ENCODE measurements at places on chromosomes 13 and 19.

DNA sequence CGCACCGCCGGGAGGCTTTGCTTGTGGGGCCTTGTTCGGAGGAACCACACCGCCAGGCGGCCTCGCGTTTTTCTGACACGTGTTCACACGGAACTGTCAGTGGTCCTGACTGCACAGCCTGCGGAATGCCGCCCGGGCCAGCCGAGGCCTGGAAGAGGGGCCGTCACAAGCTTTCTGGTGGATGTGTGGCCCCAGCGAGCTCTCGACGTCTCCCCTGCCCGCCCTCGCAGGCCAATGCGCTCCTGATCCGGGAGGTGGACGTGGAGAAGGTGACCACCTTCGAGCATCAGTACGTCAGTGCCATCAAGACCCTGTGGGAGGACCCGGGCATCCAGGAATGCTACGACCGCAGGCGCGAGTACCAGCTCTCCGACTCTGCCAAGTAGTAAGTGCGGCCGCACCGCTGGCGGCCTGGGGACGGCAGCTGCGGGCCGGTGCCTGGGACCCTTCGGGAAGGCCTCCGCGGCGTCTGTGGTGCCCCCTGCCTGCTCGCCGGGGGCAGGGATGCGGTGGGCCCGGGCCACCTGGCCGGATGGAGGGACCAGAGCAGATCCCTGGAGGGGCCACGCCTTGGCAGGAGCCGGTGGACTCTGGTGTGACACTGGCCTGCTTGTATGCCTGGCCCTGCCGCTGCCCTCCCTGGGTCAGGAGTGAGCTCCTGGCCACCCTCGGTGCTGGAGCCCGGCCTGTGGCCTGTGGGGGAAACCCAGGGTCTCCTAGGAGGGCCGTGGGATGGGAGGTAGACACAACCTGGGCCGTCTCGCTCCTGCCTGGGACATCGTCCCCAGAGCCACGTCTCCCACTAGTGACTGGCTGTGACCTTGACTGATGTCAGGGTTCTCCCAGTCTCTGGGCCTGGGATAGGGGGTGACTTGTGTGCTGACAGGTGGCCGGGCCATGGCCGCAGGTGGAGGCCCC is 19.2 kb downstream of the GNA11 start:
- DNase-seq, result no peak

DNA sequence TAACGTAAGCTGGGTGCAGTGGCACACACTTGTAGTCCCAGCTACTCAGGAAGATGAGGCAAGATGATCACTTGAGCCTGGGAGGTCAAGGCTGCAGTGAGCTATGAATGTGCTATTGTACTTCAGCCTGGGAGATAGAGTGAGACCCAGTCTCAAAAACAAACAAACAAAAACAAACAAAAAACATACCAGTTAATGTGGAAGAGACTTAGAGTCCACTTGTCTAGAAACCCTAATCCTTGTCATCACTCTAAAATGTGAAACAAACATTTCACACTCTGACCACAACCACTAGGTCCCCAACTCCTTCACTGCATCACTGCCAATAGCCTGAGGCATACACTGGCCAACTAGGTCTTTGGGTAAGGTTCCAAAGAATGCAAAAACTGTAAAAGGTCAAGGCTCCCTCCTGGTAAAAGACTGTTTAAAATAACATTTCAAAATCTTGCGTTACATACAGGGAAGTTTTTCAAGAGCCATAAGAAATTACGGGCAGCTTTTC is 28.6 kb upstream of the CYP2B6 start:
- no peak for DNase-seq

- no peak for DNase-seq
Measured at GRCh38 chr13:91241221-91241933, 106.1 kb upstream of the MIR17HG start.

DNA sequence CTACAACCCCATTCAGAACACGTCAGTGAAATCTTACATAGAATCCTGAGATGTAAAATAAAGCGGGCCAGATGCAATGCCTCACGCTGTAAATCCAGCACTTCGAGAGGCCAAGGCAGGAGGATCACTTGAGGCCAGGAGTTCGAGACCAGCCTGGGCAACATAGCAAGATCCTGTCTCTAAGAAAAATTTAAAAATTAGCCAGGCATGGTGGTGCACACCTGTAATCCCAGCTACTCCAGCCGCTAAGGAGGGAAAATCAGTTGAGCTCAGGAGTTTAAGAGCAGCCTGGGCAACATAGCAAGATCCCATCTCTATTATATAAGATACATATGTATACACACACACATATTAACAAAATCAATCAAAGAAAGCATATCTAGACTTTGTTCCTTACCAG is 41.2 kb downstream of the PEX11G start:
- DNase-seq, result no peak

DNA sequence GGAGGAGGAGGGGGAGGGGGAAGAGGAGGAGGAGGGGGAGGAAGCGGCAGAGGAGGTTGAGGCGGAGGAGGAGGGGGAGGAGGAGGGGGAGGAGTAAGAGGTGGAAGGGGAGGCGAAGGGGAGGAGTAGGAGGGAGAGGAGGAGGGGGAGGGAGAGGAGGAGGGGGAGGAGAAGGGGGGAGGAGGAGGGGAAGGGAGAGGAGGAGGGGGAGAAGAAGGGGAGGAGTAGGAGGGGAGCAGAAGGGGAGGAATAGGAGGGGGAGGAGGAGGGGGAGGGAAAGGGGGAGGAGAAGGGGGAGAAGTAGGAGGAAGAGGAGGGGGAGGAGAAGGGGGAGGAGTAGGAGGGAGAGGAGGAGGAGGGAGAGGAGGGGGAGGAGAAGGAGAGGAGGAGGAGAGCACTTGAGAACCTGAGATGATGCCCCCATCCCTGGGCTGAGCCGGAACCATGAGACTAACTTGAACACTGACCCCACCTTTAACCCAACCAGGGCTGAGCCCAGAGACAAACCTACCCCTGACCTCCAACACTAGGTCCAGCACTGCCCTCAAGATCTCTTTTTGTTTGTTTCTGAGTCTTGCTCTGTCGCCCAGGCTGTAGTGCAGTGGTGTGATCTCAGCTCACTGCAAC is 12.6 kb downstream of the ABCA7 start:
- DNase-seq, result no peak

DNA sequence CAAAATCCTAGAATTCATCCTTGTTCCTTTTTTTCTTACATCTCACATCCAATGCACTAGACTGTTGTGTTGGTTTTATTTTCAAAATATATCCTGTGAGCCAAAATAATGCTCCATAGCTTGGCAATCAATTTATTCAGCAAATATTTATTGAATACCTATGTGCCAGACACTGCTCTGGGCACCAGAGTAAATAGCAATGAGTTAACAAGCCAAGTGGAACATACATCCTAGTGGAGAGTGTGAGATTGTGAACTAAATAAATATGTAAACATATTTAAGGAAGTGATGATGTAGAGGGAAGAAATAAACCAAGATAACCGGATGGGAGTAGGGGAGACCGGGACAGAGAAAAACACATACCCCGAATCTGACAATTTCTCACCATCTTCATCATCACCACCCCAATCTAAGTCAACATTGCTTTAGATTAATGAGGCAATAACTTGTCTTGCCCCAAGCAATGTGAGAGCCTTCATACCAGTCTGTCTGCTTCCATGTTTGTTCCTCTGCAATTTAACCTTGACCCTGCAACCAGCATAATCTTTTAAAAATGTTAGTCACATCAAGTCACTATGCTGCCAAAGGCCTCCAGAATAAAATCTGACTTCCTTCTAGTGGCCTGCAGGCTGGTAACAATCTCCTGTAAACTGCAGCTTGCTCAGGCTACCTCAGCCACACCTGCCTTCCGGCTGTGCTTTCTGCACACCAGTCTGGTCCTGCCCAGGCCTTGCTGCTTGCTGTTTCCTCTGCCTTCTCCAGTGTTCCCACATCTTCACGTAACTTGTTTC is 199.2 kb downstream of the DLEU7 start:
- no peak for DNase-seq

DNA sequence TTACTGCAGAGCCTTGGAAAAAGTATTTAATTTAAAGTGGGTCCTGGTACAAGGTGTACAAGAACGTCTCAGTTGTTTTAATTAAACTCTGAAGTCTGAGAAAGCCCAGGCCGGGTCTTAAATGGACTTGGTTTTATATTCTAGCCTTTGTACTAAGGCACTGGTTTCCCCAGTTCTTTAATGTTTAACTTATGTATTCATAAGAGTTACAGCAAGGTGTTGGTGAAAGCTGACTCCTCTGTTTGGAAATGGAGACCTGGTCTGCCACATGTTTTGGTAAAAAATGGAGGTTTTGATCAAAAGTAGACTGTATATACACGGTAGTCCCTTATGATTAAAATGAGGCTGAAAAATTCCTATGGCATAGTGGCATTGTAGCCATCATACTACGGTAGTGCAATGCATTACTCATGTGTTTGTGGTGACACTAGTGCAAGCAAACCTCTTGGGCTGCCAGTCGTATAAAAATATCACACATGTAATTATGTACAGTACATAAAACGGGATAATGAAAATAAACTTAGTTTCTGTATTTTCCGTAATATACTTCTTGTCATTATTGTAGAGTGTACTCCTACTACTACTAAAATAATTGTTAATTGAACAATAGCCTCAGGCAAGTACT is 883.4 kb upstream of the SPRY2 start:
- no peak for DNase-seq

DNA sequence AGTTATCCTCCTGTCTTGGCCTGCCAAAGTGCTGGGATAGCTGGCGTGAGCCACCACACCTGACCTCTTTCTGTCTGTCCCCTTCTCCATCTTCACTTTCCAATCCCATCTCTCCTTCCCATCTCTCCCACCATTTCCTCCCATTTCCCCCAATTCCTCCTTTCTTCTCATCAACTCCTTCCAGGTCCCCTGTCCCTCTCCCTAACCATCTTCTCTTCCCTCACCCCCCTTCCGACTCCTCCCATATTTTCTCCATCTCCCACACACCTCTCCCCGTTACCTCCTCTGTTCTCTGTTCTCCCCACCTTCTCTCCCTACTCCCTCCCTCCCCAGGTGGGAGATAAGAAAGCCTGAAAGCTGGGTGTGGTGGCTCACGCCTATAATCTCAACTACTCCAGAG is 40.6 kb downstream of the KEAP1 start:
- no peak for DNase-seq

DNA sequence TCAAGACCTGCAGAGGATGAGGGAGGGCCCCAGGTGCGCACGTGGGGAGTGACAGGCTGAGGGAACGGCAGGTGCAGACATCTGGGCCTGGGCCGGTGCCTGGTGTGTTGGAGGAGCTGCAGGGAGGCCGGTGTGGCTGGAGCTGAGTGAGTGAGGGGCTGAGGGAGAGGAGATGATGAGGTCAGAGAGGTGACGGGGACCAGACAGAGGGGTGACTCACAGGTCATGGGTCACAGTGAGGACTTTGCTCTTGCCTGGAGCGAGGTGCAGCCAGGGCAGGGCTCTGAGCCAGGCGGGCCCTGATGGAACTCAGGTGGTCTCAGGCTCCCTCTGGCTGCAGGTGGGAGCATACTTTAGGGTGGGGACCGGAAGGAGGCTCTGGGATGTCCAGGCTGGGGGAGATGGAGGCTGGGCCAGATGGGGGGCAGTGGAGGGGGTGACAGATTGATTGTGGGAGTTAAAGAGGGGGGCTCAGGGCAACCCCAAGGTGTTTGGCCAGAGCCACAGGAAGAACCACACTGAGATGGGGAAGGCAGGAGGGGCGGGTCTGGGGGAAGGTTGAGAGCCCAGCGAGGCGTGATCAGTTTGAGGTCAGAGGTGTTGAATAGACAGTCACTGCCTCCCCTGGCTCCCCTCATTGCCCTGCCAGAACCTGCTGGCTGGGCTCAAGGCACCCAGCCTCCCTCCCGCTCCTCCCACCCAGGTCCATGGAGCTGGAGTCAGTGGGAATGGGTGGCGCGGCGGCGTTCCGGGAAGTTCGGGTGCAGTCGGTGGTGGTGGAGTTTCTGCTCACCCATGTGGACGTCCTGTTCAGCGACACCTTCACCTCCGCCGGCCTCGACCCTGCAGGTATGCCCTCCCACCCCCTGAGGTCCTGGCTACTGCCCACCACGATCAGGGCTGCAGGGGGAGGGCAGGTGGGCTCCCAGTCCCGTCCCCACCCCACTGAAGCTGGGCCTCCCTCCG is 8.4 kb downstream of the ARHGAP33 start:
- DNase-seq, result no peak

DNA sequence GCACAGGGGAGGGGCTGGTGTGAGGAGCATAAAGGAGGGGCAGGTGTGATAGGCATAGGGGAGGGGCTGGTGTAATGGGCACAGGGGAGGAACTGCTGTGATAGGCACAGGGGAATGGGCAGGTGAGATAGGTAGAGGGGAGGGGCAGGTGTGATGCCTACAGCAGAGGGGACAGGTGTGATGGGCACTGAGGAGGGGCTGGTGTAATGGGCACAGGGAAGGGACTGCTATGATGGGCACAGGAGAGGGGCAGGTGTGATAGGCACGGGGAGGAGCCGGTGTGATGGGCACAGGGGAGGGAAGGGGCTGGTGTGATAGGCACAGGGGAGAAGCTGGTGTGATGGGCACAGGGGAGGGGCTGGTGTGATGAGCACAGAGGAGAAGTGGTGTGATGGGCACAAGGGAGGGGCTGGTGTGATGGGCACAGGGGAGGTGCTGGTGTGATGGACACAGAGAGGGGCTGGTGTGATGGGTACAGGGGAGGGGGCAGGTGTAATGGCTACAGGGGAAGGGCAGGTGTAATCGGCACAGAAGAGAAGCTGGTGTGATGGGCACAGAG is 39.5 kb upstream of the POP4 start:
- no peak for DNase-seq

DNA sequence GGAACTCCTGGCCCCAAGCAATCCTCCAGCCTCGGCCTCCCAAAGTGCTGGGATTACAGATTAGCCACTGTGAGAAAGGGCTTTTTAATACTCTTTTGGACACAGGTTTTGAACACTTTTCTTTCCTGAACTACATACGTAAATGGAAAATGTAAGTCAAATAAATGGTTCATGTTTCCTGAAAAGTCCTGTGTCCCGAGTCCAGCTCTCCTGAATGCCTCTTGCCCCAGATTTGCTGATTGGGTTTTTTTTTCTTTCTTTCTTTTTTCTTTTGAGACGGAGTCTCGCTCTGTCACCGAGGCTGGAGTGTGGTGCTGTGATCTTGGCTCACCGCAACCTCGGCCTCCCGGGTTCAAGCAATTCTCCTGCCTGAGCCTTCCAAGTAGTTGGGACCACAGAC is 24.5 kb downstream of the PTPRS start:
- no peak for DNase-seq

DNA sequence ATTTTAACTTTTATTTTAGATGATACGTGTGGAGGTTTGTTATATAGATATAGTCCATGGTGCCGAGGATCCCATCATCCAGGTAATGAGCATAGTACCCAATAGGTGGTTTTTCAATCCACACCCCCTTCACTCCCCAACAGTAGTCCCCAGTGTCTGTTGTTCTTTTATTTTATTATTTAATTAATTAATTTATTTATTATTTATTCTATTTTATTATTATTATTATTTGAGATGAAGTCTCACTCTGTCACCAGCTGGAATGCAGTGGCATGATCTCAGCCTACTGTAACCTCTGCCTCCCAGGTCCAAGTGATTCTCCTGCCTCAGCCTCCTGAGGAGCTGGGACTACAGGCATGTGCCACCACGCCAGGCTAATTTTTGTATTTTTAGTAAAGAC is 2086.2 kb downstream of the PCDH9 start:
- DNase-seq, result no peak

Data from activated CD4-positive, alpha-beta T cell treated with anti-CD3 and anti-CD28 coated beads for 1 hour (primary cell).